ENCODE measurements at places on chromosomes 2 and 18.
A peak's percentile ranks its signal among the peaks of the same experiment; 100 is the strongest.

- DNase-seq = no peak
Measured at GRCh38 chr2:179917272-179917671, 55.9 kb upstream of the ZNF385B start.

DNA sequence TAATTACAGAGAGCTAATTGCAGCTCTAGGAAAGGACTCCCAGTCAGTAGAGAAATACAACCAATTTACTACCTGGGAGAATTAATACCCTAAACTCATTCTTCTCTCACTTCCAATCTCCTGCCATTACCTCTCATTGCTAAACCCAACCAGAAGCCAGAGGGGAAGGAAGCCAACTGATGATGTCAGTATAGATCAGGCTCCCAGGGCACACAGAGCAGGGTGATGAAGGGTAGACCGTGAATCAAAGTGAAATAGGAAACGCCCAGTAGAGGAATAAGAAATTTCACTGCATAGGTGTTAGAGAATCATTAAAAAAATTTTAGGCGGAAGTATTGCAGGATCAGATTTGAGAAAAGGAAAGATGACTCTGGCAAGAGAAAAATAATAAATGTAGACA lies 456.8 kb upstream of the NXPH2 start:
- DNase-seq = no peak

DNA sequence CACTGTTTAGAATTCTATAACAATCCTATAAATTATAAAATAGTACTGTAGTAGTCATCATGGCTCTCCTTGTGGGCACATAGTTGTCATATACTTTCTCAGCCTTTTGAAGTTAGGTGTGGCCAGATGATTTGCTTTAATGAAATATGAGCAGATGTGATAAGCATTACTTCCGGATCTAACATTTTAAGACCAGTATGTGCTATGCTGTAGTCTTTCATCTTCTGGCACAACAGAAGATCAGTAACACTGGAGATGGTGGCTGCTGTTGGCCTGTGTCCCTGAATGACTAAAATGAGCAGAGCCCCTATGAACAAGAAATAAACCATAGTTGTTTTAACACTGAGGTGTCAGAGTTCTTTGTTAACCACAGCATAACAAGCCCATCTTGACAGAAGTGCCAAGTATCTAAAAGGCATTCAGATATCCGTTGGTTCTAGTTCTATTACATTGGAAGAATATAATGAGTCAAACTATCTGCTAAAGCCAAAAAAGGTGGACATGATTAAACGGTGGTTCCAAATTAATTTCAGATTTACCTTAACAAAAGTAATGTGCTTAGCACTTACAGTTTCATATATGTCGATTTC lies 6.3 kb downstream of the MEX3C start:
- DNase-seq = no peak

DNA sequence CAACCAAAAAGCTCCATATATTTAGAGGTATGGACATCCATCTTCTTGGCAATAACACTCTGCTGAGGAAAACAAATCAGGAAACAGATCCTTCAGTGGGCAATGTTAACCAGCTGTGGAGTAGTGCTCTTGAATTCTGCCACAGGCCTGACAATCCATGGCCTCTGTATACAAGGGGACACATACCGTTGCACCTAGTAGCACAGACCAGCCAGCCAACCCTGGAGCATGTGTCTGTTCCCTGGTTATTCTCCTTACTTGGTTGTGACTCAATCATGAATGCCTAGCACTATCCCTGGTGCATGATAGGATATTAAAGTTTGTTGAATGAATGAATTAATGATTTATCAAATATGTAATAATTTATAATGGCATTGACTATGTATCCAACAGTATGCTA lies 261.4 kb upstream of the MGAT5 start:
- peak; percentile 5 for DNase-seq

- DNase-seq = no peak
Measured at GRCh38 chr2:164080486-164080885, 344.7 kb upstream of the FIGN start.

- DNase-seq = no peak
Measured at GRCh38 chr2:41949091-41949882, 98.5 kb upstream of the PKDCC start.

DNA sequence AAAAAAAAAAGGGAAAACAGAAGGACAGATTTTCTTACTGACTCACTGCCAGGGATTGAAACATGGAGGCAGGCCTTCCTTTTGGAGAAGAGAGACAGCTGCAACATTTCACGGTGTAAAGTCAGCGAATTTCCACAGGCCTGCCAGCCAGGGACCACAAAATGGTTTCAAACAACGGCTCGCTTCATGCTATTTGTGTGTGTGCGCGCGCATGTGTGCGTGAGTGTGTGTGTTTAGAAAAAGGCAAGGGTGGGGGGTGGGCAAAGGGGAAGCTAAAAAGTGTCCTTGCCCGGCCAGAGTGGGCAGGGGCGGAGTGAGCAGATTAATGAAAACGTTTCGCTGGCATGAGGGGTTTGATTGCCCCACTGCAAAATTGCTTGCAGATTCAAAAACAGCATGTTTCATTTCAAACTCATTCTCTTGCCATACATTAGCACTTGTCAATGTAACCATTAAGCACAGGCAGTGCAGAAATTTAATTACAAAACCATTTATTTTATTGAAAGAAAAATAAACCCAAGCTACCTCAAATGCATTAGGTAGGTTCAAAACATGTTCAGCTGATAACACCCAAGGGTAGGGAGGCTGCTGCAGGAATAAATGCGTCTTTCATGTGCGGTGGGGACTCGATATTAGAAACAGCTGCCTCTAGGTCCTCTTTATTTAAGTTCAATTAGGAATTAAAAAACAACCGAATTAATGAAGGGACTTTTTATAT lies 182.1 kb upstream of the SIX2 start:
- no peak for DNase-seq

DNA sequence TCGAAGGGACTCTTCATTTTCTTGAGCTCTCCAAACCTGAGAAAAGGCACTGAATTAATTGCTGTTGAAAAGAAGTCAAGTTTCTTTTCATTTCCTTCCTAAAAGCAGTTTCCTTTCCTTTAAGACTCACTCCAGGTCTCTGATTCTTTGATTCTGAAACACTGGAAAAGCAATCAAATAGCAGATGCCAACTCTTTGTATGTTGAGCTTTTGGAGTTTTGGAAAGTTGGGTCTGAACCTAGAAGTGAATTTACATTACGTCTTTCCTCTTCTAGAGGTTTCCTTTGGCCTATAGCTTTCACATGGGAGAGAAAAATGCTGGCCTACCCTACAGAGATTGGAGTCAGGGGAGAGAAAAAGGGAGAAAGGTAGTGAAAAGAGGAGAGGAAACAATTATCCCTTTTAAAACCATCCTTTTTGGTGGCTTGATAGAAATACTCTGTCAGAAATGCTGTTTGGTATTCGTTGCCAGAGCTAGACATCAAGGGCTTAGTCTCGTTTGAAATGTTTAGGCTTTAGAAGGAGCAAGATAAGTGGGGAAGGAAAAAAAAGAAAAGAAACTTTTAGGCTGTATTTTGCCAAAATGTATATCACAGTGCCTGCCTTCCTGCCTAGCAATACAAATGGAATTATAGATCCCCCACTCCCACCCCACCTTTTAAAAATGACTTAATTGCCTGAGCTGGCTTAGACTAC lies 187.7 kb downstream of the PRPF40A start:
- DNase-seq = no peak

- no peak for DNase-seq
Measured at GRCh38 chr2:119721462-119721861, 38.3 kb upstream of the PTPN4 start.

- DNase-seq = no peak
Measured at GRCh38 chr2:238938003-238938400, 90.1 kb downstream of the TWIST2 start.

- DNase-seq = peak; percentile 68
Measured at GRCh38 chr18:43078478-43079092, 36.9 kb downstream of the RIT2 start.

DNA sequence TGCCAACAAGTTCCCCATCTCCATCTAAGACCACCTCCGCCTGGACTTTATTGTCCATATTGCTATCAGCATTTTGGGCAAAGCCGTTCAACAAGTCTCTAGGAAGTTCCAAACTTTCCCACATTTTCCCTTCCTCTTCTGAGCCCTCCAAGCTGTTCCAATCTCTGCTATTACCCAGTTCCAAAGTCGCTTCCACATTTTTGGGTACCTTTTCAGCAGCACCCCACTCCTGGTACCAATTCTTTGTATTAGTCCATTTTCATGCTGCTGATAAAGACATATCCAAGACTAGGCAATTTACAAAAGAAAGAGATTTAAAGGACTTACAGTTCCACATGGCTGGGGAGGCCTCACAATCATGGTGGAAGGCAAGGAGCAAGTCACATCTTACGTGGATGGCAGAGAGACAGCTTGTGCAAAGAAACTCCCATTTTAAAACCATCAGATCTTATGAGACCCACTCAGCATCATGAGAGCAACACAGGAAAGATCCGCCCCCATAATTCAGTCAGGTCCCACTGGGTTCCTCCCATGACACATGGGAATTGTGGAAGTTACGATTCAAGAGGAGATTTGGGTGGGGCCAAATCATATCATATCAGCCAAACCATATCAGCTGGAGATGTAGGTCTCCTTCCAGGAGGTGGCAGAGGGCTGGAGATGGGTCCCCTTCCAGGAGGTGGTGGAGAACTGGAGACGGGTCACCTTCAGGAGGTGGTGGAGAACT lies 19.8 kb upstream of the TXNDC2 start:
- DNase-seq = no peak

- no peak for DNase-seq
Measured at GRCh38 chr2:181051861-181052522, 71.6 kb downstream of the UBE2E3 start.

GRCh38 chr2:85409845-85410583 lies at the start of gene CAPG:
Gene CAPG (minus strand): TSS chr2:85410366. CDS start chr2:85402145, 8,221 bp downstream.
- DNase-seq = no peak

GRCh38 chr2:51781691-51782090 lies 749.8 kb upstream of the NRXN1 start:
- DNase-seq = peak; percentile 77

- no peak for DNase-seq
Measured at GRCh38 chr2:148928395-148928794, 53.4 kb downstream of the KIF5C start.

GRCh38 chr2:124919296-124919695 lies 894.2 kb downstream of the CNTNAP5 start:
- DNase-seq = no peak

GRCh38 chr18:75124551-75124950 lies 84.4 kb downstream of the PTGR3 start:
- no peak for DNase-seq

- no peak for DNase-seq
Measured at GRCh38 chr2:109435066-109435690, 178.6 kb downstream of the SEPTIN10 start.

GRCh38 chr2:158676696-158677095 lies 118.4 kb upstream of the DAPL1 start:
- peak; percentile 74 for DNase-seq

GRCh38 chr2:42360493-42360889 lies 526 bp downstream of the COX7A2L start:
- DNase-seq = no peak

GRCh38 chr2:172995323-172996244 lies 80.1 kb upstream of the MAP3K20 start:
- DNase-seq = no peak

DNA sequence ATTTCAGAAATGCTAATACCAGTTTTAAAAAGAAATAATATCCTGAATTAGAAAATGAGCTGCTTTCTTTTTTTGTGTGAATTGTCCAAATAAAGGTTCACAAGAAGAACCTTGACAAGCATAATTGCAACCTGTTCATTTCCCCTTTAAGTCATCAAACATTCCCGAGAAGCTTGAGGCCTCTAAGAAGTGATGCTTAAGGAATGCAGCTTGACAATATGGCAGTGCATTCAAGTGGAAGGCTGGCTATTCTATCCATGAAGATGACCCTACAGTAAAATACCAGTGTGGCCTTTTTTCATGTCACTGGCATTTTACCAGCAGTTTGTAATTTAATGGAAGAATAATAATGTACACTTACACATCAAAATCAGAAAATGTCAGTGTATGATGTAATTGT lies 216.7 kb downstream of the CTNNA2 start:
- DNase-seq = no peak

- DNase-seq = peak; percentile 38
Measured at GRCh38 chr2:141423124-141423523, 707.7 kb downstream of the LRP1B start.

GRCh38 chr2:13135369-13135768 lies 418.6 kb downstream of the TRIB2 start:
- DNase-seq = no peak

DNA sequence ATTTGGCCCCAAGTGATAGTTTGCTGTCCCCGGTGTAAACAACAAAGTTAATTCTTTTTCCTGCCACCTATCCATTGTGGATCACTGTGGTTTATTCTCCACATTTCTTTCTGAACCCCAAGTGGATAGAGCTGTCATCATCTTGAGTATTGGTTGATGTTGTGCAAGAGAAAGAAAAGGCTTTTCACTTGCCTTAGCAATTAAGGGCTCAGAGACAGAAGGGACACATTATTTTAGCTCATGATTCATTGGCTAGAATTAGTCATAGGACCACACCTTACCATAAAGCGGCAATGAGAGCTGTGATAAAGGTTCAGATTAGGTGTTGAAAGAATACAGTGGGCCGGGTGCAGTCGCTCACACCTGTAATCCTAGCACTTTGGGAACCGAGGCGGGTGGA lies 442.1 kb upstream of the DCC start:
- DNase-seq = no peak

DNA sequence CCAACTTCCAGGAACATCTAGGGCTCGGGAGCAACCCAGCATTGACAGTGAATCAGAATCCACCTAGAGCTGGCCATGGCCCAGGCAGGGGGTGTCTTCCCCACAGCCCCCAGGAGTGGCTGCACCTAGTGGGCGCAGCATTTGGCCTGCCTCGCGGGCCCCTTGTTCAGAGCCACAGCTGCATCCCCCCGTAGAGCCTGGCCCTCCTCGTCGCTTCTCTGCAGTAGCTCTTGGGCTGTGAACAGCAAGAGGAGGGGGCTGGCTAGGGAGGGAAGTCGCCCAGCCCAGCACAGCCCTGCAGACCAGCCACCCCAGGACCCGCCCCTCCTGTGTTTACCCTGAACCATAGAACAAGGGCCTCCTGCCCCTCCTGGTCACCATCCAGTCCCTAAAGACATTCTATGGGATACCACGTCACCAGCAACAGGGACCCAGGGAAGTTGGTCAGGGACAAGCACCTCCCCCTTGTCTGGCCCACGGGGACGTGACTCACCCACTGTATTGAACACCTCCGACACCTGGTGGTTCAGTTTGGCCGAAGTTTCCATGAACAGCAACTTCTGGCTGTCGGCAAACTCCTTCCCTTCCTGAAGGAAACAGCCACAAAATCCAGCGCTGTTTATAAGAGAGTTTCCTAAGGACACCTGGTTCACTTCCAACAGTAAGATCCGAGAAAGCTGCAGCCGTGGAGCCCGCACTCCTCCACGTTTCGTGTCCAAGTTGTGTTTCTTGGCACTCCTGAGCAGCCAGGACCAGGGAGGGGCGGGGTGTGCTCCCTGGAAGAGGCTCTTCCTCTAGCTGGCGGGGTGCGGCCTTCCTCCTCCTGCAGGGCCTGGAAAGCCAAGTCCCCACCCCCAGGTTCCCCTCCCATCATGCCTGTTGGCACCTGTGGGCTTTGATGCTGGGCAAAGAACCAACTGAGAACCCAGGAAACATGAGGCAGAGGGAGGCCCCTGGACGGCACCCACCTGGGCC lies 8.8 kb downstream of the PRLH start:
- DNase-seq = no peak

- DNase-seq = no peak
Measured at GRCh38 chr18:44946529-44947113, 265.9 kb downstream of the SETBP1 start.

GRCh38 chr2:21007129-21008013 lies 36.5 kb downstream of the APOB start:
- no peak for DNase-seq

Measured in cerebellar cortex (tissue), 1 donor.